Stimulated activated CD4-positive, alpha-beta T cell treated with anti-CD3 and anti-CD28 coated beads, Interleukin-1b, Interleukin-23, amount 100 ng/mL, for 1 hour (primary cell): ENCODE measurements at places on chromosomes 7 and 10.

- no peak for DNase-seq
Measured at GRCh38 chr7:20343941-20344340, 13.2 kb downstream of the ITGB8 start.

- no peak for DNase-seq
Measured at GRCh38 chr7:43164757-43165156, 52.3 kb downstream of the HECW1 start.

GRCh38 chr7:50664937-50665336, 99.7 kb upstream of the DDC start:
- DNase-seq, result no peak

- no peak for DNase-seq
Measured at GRCh38 chr10:128642023-128642422, 515.8 kb upstream of the MKI67 start.

DNA sequence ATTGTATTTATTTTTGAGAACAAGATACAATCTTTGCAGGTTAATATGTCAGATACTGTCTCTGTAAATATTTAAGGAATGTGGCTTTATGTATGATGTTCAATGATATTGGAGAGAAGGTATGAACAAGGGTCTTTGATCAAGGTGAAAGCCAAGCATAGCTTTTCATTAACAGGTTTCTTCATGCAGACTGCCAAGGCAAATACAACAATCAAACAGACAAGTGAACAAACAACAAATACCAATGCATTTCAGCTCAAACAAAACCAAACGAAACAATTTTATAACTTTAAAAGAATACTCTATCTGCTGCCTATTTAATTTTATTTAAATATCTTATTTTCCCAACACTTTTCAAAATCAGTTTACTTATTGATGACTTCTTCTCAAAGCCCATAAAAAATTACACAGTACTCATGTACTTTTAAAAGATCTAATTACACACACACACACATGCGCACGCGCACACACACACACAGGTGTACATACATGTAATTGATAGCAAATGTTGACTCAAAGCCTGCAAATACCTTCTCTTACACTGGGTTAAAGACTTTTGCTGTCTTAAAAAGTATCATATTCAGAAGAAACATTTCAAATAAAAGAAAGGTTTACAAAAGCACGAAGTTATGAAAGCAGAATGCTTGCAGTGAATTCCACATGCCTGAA, 201.1 kb upstream of the CCDC6 start:
- DNase-seq, result no peak

- DNase-seq, result no peak
Measured at GRCh38 chr7:117590191-117590590, 110.4 kb downstream of the CFTR start.

- DNase-seq, result no peak
Measured at GRCh38 chr7:123348690-123349089, 148.9 kb upstream of the SLC13A1 start.

GRCh38 chr7:123770378-123770777, 21.6 kb upstream of the WASL start:
- no peak for DNase-seq

DNA sequence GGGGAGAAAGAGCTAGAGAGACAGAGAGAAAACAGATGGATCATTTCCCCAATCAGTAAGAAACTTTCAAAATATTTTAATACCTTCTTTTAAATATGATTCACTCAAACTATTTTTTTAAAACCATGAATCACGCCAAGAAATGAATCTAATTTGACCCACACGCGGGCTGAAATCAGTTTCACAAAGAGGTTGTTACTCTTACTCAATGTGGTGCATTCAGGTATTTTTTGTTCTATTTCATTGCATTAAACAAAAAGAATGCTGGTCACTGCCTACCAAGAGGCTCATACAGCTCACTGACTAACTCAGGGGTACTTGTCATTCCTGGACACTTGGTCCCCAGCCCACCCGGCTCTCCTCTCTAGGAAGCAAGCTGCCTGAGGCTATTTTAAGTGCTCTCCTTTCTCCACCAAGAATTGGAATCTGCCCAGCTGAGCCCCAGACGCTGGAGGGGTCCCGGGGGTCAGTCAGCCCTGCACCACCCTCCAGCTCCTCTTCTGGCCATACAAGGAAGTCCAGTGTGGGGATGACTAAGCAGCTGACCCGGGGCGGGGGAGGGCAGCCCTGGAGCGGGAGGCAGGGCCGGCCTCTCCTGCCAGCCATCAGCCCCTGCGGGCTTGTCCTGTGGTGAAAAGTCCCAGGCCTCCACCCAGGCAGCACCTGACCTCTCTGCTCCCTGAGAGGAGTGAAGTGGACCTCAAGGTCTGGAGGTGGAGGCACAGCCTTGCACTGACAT, 21.7 kb upstream of the PFKP start:
- DNase-seq, result no peak

DNA sequence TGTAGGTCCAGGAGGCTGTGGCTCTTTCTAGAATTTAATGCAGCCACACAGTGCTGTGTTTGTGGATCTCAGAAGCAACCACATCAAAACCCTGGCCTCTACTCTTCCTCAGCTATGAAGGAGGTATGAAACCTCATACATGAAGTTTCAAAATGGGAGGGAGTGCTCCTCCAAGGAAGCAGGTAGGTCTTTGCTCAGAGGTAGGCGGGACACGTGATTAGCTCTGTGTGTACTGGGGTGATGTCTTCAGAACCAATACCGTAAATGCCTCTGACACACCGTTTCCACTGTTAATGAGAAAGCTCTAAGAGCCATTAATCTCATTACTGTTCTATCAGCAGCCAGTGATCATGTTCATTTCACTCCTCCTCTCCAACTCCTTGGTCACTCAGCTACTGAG, 126.1 kb downstream of the PLXNA4 start:
- DNase-seq, result no peak
